ENCODE measurements at places on chromosomes 6 and 20.

- H3K4me1 ChIP-seq, result no peaks in the 10 kb centered on the region
- DNase-seq, result no peak
- H3K4me3 ChIP-seq, result no peak overlapping the region
- H3K36me3 ChIP-seq, result no peaks in the 10 kb centered on the region
These were observed 67.3 kb downstream of the ADTRP start for GRCh38 chr6:11711003-11711983.

GRCh38 chr20:40470445-40471260, 218.4 kb downstream of the MAFB start:
- no peak for DNase-seq
- H3K36me3 ChIP-seq, result no peaks in the 10 kb centered on the region
- H3K4me1 ChIP-seq, result no peaks in the 10 kb centered on the region
- no peaks in the 10 kb centered on the region for H3K27me3 ChIP-seq
- H3K4me3 ChIP-seq, result no peak overlapping the region

GRCh38 chr20:63980317-63980805, 571 bp upstream of the PRPF6 start:
- H3K4me3 ChIP-seq, result peak overlapping the region; percentile 93
- no peak overlapping the region for H3K27ac ChIP-seq
- no peak for DNase-seq
- peaks cover 14% of the 10 kb centered on the region for H3K4me1 ChIP-seq
- H3K27me3 ChIP-seq, result peaks cover 3% of the 10 kb centered on the region

- H3K36me3 ChIP-seq, result peaks cover 3% of the 10 kb centered on the region
- no peaks in the 10 kb centered on the region for H3K27me3 ChIP-seq
- DNase-seq, result peak; percentile 81
- peaks cover 2% of the 10 kb centered on the region for H3K4me1 ChIP-seq
These were observed at the start of gene TPBG for GRCh38 chr6:82363428-82364086. TPBG (plus strand) TSS chr6:82363817; CDS start chr6:82364962, 1,145 bp downstream.

DNA sequence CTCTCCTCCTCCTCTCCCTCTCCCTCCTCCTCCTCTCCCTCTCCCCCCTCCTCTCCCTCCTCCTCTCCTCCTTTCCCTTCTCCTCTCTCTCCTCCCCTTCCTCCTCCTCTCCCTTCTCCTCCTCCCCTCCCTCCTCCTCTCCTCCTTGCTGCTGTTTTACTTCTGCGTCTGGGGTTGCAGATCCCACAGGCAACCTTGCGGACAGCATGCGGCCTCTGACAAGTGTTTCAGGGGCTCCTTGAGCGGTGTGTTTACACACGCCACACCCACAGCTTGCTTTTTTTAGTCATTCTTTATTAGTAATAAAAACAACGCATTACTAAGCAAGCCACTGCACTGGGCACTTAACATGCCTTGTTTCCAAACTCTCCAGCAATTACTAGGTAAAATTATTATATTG, 81.9 kb downstream of the TFAP2C start:
- DNase-seq, result no peak
- H3K4me3 ChIP-seq, result no peak overlapping the region
- no peaks in the 10 kb centered on the region for H3K36me3 ChIP-seq
- H3K27ac ChIP-seq, result no peak overlapping the region
- H3K27me3 ChIP-seq, result no peaks in the 10 kb centered on the region

DNA sequence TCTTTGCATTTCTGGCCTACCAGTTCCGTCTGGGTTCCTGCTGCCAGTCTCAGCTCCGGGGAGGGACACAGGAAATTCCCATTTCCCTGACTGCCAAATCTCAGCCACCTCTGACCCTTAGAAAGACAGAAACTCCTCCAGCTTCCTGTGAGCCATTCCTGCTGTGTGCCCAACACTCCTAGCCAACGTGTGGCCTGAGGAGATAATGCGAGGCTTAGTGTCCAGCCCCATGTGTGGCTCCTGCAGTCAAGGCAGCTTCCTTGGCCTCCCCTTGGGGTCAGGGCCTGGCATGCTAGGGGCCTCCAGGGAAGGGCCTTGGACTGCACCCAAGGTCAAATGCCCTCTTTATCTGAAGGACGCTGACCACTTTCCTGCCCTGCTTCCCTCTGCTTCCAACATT, 45.1 kb downstream of the MAFB start:
- no peak overlapping the region for H3K4me3 ChIP-seq
- no peaks in the 10 kb centered on the region for H3K36me3 ChIP-seq
- no peaks in the 10 kb centered on the region for H3K27me3 ChIP-seq

DNA sequence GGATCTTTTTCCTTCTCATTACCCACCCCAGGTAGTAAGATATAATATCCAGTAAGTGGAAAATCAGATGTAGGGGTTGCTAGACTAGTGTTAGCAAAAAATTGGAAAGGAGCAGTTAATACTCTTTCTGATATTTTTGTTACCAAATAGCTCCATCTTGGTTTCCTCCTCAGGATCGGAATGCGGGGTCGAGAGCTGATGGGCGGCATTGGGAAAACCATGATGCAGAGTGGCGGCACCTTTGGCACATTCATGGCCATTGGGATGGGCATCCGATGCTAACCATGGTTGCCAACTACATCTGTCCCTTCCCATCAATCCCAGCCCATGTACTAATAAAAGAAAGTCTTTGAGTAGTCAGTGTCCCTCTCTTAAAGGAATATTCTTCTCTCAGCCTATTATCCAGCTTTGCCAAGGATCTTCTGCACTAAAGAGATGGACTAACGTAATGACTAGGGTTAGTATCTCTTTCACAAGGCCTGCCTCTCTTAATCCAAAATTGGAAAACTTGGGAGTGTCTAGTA, 1.5 kb downstream of the ROMO1 start:
- no peak overlapping the region for H3K27ac ChIP-seq
- H3K4me3 ChIP-seq, result no peak overlapping the region
- no peaks in the 10 kb centered on the region for H3K27me3 ChIP-seq
- peaks cover 57% of the 10 kb centered on the region for H3K36me3 ChIP-seq

GRCh38 chr6:36127462-36128016, 2.8 kb upstream of the MAPK13 start:
- H3K4me3 ChIP-seq, result no peak overlapping the region
- peaks cover 11% of the 10 kb centered on the region for H3K4me1 ChIP-seq
- H3K36me3 ChIP-seq, result no peaks in the 10 kb centered on the region
- no peak for DNase-seq

DNA sequence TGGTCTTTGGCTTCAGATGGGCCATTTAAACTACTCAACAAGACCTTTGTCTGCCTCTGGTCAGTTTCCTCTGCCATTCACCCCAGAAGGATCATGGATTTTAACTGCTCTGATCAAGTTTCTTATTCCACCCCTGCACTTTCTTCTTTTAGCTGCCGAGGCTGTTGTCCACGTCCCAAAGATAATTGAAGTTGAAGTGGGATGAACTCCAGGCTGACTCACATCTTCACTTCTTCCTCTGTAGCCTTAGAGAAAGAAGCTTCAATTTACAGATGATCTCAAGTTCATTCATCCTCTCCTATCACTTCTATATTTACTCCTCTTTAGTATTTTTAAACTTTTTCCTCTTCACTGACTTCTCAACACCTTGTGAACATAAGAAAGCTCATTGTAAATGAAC, 651.6 kb downstream of the UTRN start:
- no peak overlapping the region for H3K4me3 ChIP-seq
- DNase-seq, result no peak
- H3K36me3 ChIP-seq, result no peaks in the 10 kb centered on the region
- no peaks in the 10 kb centered on the region for H3K4me1 ChIP-seq

- no peaks in the 10 kb centered on the region for H3K27me3 ChIP-seq
- DNase-seq, result no peak
- H3K36me3 ChIP-seq, result no peaks in the 10 kb centered on the region
- peaks cover 3% of the 10 kb centered on the region for H3K4me1 ChIP-seq
- H3K27ac ChIP-seq, result no peak overlapping the region
- no peak overlapping the region for H3K4me3 ChIP-seq
These were observed 111.8 kb upstream of the FRMD1 start for GRCh38 chr6:168190646-168191443.

GRCh38 chr20:64131406-64131805, 24.0 kb upstream of the NPBWR2 start:
- H3K4me3 ChIP-seq, result no peak overlapping the region
- no peaks in the 10 kb centered on the region for H3K36me3 ChIP-seq
- no peaks in the 10 kb centered on the region for H3K27me3 ChIP-seq
- H3K4me1 ChIP-seq, result no peaks in the 10 kb centered on the region
- no peak for DNase-seq

GRCh38 chr6:167501831-167502385, 177.0 kb downstream of the TTLL2 start:
- no peaks in the 10 kb centered on the region for H3K36me3 ChIP-seq
- no peaks in the 10 kb centered on the region for H3K27me3 ChIP-seq
- H3K4me1 ChIP-seq, result no peaks in the 10 kb centered on the region
- DNase-seq, result no peak

- no peaks in the 10 kb centered on the region for H3K36me3 ChIP-seq
- no peak for DNase-seq
- H3K4me1 ChIP-seq, result no peaks in the 10 kb centered on the region
- H3K27me3 ChIP-seq, result no peaks in the 10 kb centered on the region
- H3K27ac ChIP-seq, result no peak overlapping the region
- H3K4me3 ChIP-seq, result no peak overlapping the region
These were observed 9.9 kb upstream of the SDCBP2 start for GRCh38 chr20:1338801-1339200.

DNA sequence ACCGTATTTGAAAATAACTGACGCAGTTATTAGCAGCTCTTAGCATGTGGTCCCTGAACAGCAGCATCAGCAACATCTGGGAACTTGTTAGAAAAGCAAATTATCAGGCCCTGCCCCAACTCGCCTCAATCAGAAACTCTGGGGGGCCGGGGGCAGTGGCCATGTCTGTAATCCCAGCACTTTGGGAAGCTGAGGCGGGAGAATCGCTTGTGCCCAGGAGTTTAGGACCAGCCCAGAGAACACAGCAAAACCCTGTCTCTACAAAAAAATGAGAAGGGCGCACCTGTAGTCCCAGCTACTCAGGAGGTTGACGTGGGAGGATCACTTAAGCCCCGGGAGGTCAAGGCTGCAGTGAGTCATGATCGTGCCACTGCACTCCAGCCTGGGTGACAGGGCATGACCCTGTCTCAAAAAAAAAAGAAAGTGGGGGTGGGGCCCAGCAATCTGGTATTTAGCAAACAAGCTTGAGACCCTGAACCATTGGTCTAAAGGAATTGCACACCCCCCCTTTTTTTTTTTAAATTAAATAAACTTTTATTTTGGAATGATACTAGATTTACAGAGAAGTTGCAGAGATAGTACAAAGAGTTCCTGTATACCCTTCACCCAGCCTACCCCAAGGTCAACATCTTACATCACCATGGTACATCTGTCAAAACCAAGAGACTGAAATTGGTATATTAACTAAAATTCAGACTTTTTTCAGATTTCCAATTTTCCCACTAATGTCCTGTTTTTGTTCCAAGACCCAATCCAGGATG, 6.7 kb downstream of the SRXN1 start:
- no peaks in the 10 kb centered on the region for H3K27me3 ChIP-seq
- H3K36me3 ChIP-seq, result peaks cover 34% of the 10 kb centered on the region
- DNase-seq, result no peak
- no peak overlapping the region for H3K27ac ChIP-seq

- H3K27me3 ChIP-seq, result no peaks in the 10 kb centered on the region
- no peak overlapping the region for H3K4me3 ChIP-seq
- no peak for DNase-seq
- no peak overlapping the region for H3K27ac ChIP-seq
These were observed 519.8 kb upstream of the CITED2 start for GRCh38 chr6:139894271-139894670.

- no peak for DNase-seq
- no peak overlapping the region for H3K27ac ChIP-seq
- H3K4me1 ChIP-seq, result peaks cover 7% of the 10 kb centered on the region
- H3K4me3 ChIP-seq, result no peak overlapping the region
These were observed 83.2 kb upstream of the EYA2 start for GRCh38 chr20:46811224-46812084.

DNA sequence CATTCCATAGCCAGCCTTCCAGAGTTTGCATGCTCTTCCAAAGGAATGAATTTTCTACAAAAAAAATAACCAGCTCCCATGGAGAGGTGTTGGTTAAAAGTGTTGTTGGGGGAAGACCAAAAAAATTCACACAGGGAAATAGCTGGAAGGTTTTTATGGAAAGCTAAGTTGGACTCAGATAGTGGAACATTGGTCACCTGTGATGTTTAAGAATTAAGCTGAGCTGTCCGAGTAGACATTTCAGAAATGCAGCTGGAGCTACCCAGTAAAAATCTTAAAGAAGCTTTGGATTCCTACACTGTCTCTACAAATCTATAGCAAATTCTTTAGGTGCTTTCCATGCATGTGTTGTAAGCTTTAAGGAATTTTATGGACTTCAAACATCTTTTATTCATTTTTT, 155.5 kb downstream of the THBS2 start:
- H3K4me3 ChIP-seq, result no peak overlapping the region
- H3K4me1 ChIP-seq, result peaks cover 13% of the 10 kb centered on the region
- H3K27me3 ChIP-seq, result no peaks in the 10 kb centered on the region
- DNase-seq, result no peak
- no peaks in the 10 kb centered on the region for H3K36me3 ChIP-seq

All from neuronal stem cell (in vitro differentiated cells).